ENCODE measurements at places on chromosomes 7 and 10. TPM values are rescaled to one million over a fixed set of nuclear protein-coding genes. Genes with fewer than 3 reads are reported as not detected.

Gene GIMAP4
- 1.4 TPM for total RNA-seq

Gene RPP30
- total RNA-seq = 39.3 TPM

Gene BAIAP2L1
- total RNA-seq = 5.4 TPM

Gene ZNF804B
- not detected for total RNA-seq

Gene RBP4
- not detected for total RNA-seq

Gene NT5C3A
- 21.7 TPM for total RNA-seq

Gene ELAPOR2
- 12.9 TPM for total RNA-seq

Gene FGFBP3
- 2.2 TPM for total RNA-seq

Gene CREB5
- total RNA-seq = 9.2 TPM

Gene PNLIPRP1
- total RNA-seq = not detected

Gene GHRHR
- not detected for total RNA-seq

Gene ZNF467
- total RNA-seq = 27.9 TPM

Gene MTERF1
- total RNA-seq = 5.6 TPM

Gene ZNF37A
- 4.9 TPM for total RNA-seq

Measured in epithelial cell of alveolus of lung (primary cell).